ENCODE measurements at places on chromosomes 6 and 20. TPM values are rescaled to one million over a fixed set of nuclear protein-coding genes. Genes with fewer than 3 reads are reported as not detected.

Gene IL17A
- total RNA-seq, result 1.9 TPM

GRCh38 chr20:16472045-16472872 is 101.0 kb downstream of the KIF16B start:
- DNase-seq, result no peak

DNA sequence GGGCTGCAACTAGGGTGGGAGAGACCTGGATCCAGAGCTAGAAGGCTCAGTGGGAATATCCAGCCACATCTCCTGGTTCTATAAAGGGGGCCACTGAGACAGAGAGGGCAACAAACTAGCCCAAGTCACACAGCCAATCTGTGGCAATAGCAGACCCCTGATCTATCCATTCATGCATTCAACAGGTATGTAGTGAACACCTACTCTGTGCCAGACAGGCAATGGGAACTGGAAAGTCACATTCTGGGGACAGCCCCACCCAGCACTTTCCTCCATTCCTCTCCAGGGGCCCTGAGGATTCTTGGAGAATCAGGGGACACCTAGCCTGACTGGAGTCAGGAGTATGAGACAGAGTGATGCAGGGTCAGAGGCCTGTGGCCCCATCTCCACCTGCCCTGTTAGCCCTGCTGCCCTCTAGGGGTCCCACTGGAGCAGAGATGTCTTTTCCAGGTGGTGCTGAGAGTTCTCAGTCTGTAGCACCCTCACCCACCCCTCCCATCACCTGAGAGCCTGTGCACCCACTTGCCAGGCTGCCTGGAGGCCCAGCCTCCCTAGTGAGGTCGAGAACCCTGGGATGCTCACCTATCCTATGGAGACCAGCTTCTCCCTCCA is 13.6 kb downstream of the BPIFA2 start:
- DNase-seq, result no peak

DNA sequence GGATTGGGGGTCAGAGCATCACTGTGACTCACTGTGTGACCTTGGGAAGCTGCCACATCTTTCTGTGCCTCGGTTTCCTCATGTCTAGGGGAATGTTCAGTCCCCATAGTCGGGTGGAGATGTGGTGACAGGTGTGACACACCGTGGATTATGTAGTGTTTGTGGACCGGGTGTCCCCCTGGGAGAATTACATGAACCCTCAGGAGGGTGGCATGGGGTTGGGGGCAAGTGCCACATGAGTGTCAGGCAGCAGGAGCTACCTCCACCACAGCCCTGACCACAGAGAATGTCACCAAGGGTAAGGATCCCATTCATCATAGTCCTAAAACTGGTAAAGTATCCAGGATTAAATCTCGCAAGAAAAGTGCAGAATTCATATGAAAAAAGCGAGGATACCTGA is 23.2 kb downstream of the SUN5 start:
- DNase-seq, result no peak

Gene IBTK
- 22.1 TPM for total RNA-seq

Gene DNAH8
- 0.13 TPM for total RNA-seq

Measured in activated T-cell treated with anti-CD3 and anti-CD28 coated beads, Interleukin-2, amount 50 U/mL, for 4 hours (primary cell).